ENCODE measurements at places on chromosomes 2 and 18.
A peak's percentile ranks its signal among the peaks of the same experiment; 100 is the strongest.

DNA sequence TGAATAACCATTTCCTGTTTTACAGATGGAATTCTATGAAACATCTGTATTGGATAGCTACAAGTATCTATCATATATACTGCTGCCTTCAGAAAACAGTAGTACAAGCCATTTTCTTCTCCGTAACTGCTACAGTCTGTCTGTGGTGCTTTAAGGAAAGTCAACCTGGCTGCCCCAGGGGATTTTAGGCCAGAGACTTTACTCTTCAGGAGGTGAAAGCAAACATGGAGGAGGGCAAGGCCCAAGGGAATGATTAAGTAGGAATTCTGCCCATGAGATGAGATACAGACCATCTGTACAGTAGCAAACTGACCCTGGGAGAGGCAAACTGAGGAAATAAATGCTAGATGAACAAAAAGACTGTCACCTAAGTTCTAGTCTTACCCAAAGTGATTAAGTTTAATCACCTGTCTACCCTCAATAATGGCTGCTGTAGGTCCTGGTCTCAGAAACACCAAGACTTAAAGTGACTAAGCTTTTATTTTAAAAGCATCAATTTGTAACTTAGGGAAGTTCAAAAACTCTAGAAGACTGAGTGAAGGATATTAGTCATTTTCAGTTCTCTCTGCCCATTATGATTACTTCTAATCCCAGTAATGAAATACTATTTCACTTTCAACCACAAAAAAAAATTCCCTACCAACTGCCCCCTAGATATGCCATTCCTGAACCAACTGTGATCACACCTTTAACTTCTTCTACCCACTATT lies 14.8 kb downstream of the MBD2 start:
- DNase-seq: no peak

DNA sequence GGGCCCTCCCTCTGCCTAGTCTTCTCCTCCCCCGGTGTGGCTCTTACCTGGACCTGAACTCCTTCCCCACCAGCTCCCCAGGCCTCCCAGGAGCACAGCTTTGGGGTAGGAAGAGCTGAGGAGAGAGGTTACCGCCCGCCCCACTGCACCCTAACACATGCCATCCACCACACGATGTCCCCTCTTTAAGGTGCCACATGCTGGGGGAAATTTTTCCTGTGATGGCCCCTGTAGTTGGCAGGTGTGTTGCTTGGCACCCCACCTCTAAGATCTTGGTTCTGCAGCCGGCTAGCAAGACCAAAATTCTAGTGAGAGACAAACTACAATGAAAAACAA lies 6.9 kb upstream of the TEX261 start:
- DNase-seq: no peak

GRCh38 chr2:165698444-165698884 lies 95.6 kb downstream of the GALNT3 start:
- DNase-seq: peak; percentile 53

DNA sequence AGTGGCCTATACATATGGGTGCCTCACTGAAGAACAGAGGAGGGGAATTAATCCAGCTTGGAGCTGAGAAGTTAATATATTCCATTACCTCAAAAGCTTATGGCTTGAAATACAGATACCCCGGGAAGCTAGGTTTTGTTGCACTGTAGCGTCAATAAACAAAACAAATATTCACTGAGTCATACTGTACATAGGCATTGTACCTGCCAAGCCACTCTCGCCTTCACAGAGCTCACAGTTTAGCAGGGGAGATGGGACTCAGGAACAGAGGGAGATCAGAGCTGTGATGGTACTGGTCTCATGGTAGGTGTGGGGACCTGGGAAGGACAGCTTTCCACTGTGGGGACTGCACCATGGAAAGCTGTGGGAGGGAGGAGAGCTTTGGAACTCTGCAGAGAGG lies 111.2 kb upstream of the ST6GAL2 start:
- DNase-seq: no peak

DNA sequence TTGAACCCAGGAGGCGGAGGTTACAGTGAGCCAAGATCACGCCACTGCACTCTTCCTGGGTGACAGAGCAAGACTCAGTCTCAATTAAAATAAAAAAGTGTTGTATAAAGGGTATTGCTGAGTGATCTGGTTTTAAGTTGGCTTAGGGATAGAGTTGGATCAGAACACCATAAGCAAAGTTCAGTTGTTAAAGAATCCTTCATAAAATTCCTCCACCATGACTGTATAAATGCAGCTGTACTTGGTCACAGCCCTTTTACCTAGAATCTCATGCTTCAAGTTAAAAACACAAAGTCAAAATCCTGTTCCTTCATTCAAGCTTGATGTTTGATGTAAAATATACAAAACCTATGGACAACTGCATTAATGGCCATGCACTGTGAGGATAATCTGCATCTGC lies 33.4 kb upstream of the PNO1 start:
- no peak for DNase-seq

GRCh38 chr2:239327536-239328350 lies 73.1 kb downstream of the HDAC4 start:
- DNase-seq: no peak

GRCh38 chr18:75216911-75217689 lies 6.5 kb downstream of the TSHZ1 start:
- no peak for DNase-seq
